ENCODE measurements at places on chromosomes 3 and 15.
A peak's percentile ranks its signal among the peaks of the same experiment; 100 is the strongest.

- no peak for DNase-seq
Measured at GRCh38 chr3:40079847-40080240, 229.7 kb upstream of the EIF1B start.

GRCh38 chr3:101148001-101148400 is 154.8 kb upstream of the ABI3BP start:
- DNase-seq: no peak

DNA sequence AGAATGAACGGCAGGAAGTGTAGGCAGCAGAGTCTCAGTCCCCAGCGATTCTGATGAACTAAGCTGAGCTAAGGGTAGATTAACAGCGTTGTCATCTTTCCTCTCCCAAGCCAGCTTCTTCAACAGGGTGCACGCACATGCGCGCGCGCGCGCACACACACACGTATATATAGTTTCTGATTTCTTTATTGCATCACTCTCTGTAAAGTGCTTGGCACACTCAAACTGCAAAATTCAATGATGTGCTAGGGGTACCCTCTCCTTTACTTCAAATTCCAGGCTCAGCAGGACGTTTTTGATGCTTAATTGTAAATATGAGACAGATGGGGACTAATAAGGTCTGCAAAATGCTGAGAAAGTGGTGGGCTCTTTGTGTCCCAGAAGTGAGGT is 26.1 kb upstream of the VPS8 start:
- DNase-seq: no peak

GRCh38 chr15:100141311-100142001 is 200.3 kb downstream of the ADAMTS17 start:
- DNase-seq: no peak

DNA sequence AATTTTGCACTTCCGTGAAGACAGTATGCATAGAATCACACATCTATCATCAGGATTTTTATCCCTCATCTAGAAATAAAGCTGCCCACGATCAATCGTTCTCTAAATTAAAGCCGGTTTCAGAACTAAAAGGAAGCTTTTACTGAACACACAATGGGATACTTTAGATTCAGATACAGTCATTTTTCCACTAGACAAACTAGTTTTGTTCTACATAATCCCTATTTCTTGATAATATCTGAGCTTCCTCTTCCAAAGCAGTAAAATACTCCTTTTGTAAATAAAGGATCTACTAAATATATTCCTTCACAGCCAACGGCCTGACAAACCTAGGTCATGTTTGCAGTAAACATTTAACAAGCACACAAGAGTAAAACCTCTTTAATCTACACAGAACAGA is 2.0 kb upstream of the GANC start:
- peak; percentile 10 for DNase-seq

DNA sequence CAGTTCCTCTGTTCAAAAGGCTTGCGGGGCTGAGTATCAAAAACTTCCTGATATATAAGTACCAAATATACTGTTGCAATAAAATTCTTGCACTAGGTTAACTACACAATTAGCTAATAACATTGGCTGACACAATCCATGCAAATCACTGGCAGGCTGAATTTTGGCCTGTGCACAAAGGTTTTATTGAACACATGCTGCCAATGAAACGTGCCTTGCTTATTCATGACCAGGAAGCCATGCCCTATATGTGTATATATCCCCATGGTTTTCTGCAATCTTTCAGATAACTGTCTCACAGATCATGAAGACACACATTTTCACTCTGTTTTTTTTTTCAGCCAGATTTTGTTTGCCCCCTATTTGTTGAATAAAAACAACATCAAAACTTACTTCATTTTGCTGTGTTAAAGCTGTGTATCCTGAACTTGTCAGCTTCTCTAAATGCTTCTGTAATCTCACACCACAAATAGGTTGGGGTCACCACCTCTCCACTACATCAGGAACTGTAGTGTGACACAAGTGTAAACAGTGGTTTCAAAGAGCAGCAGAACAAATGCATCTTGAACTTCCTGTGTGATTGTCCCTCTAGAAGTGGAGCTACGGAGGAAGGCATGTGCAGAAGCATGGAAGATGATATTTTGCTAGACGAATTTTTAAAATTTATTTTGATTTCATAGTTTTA is 920.7 kb upstream of the NR2F2 start:
- peak; percentile 11 for DNase-seq

DNA sequence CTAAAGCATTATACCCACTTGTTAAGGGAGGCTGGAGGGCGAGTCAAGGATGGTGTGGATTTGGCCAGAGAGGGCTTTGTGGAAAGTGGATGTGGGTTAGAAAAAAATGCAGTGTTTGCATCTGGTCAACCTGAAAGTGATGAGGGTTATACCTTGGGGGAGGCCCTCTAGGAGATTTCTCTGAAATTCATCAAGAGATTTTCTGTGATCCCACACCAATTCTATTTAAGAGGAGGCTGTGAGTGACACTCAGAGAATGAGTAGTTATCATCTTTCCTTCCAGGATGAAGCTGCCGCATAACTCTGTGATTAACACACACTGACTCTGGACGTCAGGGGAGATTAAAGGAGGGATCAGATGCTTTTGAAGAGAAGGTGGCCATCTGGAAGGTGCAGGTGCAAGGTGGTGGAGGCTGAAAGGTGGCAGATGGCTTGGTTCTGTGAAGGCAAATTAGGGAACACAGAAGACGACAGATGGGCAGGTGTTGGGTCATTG is 54.8 kb downstream of the ANAPC13 start:
- DNase-seq: no peak

- no peak for DNase-seq
Measured at GRCh38 chr3:46857485-46858341, 5.5 kb downstream of the MYL3 start.

- DNase-seq: no peak
Measured at GRCh38 chr3:143811602-143812001, 36.7 kb downstream of the SLC9A9 start.

DNA sequence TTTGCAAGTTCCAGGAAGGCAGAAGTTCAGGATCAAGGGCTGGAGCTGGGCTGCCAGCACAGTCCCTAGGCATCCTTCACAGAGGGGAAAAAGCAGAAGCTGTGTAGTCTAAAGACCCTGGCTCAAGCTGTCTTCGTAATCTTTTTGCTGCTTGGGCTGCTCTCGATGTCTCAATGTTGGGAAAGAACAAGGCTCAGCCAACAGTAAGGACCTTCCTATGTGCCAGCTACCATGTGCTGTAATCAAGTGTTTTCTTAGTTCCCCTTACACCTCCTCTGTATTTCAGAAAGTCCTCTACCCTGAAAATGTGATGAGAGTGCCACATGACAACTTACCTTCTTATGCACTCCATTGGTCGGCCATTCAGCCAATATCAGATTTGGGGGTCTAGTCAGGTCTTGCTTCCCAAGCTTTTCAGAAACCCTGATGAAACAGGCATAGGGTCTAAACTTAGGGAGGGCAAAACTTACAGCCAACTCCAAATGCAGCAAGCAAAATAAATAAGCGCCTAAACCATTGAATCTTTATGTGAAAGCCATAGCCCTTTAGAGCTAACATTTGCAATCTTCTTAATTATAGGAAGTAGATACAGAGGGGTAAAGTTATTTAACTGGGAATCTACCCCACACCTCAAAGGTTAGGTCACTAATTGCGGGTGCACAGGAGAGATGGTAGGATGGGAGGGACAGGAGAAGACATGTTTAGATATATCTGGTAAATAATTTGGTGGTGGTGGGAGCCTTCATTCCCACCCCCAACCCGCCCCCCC is 1.2 kb upstream of the EDEM1 start:
- no peak for DNase-seq

DNA sequence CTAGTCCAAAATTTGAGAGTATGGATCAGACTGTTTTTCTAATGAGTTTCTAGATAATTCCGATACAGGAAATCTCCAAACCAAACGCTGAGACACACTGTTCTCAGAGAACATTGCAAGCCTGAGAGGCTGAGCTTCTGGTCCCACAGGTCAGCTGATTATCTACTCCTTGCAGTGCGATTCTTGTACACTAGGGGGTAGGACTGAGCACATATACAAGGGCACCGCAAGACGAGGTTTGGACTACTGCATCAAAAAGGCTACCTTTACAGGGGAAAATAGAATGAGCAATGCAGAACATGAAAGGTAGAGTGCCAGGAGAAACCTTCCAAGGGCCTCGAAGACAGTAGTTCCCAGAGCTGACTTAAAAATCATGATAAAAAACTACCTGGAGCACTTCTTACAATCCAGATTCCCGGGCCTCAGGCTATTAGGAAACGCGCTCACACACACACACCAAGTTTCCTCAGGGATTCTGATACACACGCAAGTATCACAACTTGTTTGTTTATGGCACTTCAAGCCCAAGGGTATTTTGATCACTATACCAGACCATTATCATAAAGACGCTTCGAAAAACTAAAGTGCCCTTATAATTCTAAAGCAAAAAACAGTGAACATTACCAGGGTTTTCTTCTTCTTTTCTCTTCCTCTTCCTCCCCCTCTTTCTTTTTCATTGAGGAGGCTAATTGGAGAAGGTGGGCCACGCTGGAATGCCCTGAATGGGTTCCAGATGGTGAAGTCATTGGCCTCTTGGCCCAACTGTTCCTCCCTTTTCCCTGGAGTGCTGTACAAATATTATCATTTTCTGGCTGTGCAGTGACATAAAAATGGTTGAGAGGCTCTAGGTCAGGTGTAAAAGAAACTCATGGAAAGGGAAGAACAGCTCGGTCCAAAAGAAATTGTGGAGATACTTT is 61.8 kb downstream of the SLC12A8 start:
- no peak for DNase-seq

DNA sequence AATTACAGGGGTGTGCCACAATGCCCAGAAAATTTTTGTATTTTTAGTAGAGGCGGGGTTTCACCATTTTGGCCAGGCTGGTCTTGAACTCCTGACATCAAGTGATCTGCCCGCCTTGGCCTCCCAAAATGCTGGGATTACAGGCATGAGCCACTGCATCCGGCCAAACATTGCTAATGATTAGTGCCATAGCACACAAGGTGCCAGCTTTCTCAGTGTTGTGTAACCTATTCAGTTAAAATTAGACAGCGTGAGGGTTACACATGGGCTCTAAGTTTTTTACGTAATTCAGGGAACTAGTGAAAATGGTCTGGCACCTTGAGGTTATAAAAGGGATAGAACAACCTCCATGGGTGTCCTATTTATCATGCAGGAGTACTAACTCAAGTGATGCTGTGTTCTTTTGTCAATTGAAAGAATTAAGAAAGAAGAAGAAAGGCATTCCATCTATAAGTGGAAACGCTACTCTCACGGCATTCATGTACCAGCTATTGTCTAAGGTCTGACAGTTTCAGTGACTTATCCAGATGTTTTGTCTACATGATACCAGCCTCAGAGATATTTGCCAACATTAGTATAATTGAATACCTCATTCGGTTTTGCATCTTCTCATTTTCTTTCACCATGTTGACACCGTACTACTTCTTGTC is 84.7 kb downstream of the EOMES start:
- no peak for DNase-seq

Data from globus pallidus (tissue), 1 donor.